ENCODE measurements at places on chromosomes 4 and X.

- DNase-seq: no peak
Measured at GRCh38 chrX:140504371-140505324, at the start of gene SOX3. Gene SOX3 (minus strand): TSS chrX:140505069. CDS start chrX:140505060, 9 bp downstream.

GRCh38 chr4:66307641-66308438, 637.6 kb upstream of the EPHA5 start:
- DNase-seq: no peak

GRCh38 chr4:113758372-113758771, 3.2 kb downstream of the CAMK2D start:
- DNase-seq: no peak

GRCh38 chr4:186169945-186170802, 21.2 kb upstream of the CYP4V2 start:
- DNase-seq: no peak

DNA sequence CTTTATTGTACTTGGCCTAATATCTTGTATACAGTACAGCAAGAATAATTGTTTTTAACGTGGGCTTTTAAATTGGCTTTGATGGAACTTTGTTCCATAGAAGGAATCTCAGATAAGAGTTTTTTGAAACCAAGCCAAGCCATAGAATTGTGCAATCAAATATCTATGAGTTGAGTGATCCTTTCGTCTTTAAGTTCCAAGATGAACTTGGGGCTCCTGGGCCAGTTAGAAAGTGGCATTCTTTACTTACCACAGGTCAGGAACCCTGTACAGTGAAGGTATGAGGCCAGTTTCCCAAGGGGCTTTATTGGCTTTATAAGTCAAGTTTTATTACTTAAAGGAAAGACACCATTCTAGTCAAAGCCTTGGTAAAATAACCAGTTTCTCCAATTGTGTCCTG, 2104.2 kb downstream of the PCDH7 start:
- DNase-seq: no peak

GRCh38 chr4:88002786-88003185, 4.6 kb upstream of the PKD2 start:
- DNase-seq: no peak

GRCh38 chr4:8317474-8317873, 47.9 kb downstream of the HTRA3 start:
- no peak for DNase-seq

DNA sequence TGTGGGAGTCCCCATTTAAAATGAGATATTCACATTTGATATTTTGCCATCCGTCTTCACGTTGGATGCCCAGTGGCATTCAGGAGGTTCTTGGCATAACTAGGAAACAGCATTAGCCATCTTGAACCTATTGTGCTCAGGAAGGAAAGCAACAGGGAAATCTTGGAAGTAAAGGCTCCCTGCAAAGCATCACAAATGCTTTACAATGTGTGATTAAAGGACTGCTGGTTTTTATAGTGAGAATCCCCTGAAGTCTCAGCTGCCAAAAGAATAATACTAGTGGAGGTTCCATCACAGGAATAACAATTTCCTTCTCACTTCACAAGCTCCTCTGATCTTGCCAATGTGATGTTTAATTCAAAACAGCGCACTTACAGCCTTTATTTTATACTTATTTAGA, 49.7 kb upstream of the NPNT start:
- no peak for DNase-seq

GRCh38 chr4:100312615-100313350, 122.5 kb upstream of the DDIT4L start:
- DNase-seq: no peak

GRCh38 chr4:81786766-81787165, 315.1 kb upstream of the RASGEF1B start:
- no peak for DNase-seq

DNA sequence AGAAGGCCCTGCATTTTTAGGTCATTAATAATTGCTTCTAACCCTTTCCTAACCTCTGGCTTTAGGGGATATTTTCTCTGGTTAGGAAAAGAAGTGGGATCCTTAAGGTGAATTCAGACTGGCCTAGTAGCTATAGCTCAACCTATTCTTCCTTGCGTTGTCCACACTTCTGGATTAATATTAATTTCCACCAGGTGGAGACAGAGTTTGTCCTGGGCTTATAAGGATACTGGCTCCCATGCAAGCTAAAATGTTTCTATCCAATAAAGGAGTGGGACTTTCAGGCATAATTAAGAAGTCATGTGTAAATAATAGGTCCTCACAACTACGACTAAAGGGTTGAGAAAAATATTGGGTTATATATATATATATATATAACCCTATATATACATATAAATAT, 860.0 kb upstream of the POU3F4 start:
- no peak for DNase-seq

DNA sequence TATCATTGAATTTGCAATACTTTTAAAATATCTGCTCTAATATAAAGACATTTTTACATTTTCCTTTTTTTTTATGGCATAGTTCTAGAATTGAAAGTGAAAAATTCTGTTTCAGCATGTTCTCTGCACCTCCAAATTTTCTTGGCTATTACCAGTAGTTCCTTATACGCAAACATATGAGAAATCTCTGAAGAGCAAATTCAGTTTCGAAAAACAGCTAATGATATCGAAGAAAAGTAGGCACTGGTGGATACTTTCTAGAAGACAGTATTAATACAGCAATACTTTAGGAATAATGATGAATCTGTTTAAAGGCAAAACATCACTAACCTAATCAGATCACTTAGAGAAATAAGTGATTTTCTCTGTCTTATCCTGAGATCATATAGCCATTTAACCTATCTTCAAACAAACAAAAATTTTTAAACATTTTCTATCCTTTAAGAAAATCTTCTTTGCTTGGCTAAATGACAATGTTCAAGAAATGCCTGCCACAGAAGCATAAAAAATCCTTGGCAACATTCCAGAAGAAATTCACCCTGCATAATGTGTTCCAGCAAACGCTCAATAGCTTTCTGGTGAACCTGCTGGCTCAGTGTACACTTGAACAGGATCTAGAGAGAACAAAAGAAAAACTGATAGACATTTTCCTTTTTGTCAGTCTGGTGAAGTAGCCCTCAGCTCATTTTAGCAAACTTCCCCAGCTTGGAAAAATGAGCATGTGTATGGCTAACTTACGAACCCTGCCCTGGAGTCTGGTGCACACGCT, 51.2 kb upstream of the KLF3 start:
- no peak for DNase-seq

DNA sequence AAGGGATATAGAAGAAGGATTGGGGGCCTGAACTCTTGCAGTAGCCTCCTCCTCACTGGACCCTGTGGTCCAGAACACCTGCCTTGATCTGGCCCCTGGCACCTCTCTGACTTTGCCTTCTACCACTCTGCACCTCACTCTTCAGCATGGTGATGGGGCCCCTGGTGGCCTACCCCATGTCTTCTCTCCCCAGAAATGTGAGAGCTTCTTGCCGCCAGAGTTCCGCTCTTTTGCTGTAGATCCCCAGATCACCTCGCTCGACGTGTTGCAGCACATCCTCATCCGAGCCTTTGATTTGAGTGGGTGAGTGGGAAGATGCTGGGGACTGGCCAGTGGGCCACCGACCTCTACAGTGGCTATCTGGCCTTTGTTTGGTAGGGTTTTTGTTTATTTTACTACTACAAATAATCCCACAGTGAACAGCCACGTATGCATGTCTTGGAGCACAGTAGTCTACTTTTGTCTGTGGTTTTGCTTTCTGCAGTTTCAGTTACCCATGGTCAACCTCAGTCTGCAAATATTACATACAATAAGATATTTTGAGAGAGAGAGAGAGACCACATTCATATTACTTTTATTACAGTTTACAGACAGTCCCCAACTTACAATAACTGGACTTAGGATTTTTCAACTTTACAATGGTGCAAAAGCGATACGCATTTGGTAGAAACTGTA, 1.8 kb downstream of the TBC1D25 start:
- DNase-seq: no peak

DNA sequence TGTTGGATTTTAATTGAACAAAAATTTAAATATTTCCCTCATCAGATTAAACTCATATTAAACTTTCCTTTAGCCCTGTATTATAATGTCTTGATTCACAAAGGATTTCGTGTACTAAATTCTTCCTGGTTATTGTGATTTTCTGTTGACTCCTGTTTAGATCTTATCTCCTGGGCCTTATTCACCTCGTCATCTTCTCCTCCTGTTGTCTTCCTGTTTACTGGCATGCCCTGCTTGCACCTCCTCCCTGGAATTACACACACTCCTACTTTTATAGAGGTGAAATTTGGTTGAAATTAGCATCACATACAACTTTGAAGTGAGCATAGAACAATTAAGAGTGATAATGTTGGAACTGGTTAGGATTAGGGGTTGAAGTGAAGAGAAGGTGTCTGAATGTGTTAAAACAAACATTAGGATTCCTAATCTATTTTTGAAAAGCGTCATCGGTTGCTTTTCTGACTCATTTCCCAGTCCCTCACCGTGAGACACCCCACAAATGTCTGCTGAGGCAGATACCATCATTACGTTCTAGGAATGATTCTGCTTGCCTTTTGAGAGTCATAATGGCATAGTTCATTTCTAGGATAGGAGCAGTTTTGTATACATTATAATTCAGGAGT, 32.5 kb downstream of the TLL1 start:
- DNase-seq: no peak

GRCh38 chrX:132533409-132533808, 44.6 kb upstream of the MBNL3 start:
- DNase-seq: no peak

DNA sequence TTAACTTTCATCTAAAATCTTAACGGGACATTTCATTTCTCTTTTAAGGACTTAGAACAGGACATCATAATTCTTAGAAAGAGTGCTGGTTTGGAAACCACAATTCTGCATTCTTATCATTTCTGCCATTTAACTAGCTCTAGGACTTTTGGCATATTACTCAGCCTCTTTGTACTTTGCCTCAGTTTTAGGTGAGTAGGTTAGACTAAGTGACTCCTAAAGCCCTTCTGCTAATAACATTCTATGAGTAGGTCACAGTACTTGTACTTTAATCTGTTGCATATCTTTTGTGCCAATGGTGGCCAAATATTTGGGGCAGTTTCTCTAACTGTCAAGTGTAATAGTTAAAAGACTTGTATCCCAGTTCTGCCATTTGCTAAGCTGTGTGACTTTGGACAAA, 115.4 kb upstream of the NUDT6 start:
- DNase-seq: no peak

DNA sequence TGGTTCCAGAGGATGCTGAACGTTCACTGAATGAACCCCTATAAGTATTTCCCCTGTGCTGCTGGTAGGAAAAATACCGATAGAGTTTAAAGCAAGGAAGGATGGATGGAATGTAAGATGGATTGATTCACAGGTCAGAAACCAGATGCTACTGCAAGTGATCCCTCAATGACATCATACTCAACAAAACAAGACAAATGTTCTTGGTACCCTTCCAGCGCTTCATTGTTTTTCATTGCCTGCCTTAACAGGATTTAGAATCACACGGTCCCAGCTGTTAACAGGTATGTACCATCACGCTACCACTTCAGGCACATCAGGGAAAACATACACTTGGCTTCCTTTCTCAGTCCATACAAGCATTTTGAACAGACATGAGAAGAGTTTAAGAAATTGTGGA, 118.1 kb upstream of the TLR3 start:
- DNase-seq: no peak

DNA sequence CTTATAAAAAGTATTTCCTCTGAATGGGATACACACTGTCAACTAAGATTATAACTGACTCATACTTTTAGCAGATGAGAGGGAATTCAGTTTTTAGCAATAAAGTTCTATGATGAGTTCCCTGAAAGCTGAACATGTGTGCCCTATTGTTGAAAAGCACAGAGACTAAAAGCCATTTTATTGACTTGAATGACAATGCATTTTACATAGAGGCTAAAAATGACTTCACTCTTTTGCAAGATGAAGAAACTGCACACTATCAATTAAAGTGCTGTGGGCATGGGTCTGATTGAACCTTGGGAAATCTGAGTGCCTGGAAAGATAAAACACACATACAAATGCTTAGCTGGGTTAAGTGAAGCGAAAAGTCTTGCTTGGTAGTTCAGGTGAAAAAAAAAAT, 633.4 kb downstream of the PDHA2 start:
- no peak for DNase-seq

GRCh38 chr4:76747563-76747962, 150.4 kb downstream of the SOWAHB start:
- DNase-seq: no peak

DNA sequence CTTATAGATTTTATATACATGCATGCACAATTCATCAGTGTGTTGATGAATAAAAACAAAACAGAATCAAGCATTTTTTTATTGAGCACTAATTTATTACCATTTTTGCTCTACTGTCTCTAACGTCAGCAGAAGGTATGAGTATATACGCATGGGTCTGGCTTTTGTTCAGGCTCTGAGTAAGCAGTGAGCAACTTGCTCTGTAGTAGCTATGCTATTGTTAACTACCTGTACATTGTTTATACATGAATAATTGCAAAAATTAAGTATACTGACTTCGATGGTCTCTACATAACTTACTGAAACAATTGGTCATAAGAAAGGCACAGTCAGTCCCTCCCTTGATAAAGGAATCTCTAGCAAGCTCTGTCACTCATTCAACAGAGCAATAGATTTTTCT, 122.9 kb downstream of the RS1 start:
- DNase-seq: no peak

DNA sequence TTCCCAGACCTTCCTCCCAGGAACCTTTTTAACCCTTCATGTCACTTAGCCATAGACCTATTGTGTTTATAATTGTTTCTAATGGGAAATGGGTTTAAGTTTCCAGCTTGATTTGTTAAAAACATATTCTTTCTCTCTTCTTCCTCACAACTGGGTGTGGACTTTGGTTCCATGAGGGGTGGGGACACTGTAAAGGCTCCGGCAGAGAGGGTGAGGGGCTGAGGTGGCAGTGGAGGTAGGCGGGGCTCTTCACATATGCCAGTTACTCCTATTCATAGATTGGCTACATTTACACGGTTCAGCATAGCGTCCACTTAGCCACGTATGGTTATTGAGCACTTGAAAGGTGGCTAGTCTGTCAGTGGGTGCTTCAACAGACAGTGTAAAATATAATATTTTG, 7.8 kb downstream of the INTS6L start:
- no peak for DNase-seq

DNA sequence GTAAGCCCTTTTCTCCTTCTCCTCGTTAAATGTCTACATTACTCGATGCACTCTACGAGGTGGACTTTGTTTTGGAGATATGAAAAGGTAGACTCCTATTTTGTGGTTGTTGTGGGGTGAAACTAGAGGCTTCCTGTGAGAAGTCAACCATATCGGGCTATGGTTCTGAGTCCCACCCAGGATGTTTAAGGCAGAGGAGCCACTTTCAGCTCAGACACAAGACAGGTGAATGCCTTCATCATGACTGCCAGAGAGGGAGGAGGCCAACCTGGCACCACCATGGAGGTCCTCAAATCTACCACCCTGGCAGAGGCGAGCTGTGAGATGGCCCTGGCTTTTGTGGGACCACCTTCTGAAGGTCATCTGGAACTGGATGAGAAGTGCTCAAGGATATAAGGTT, 154.4 kb upstream of the KLF3 start:
- DNase-seq: no peak

Data from SIG-M5 (cell line).